Neural progenitor cell (in vitro differentiated cells): ENCODE measurements at places on chromosomes 16 and 17. TPM values are rescaled to one million over a fixed set of nuclear protein-coding genes. Genes with fewer than 3 reads are reported as not detected.

DNA sequence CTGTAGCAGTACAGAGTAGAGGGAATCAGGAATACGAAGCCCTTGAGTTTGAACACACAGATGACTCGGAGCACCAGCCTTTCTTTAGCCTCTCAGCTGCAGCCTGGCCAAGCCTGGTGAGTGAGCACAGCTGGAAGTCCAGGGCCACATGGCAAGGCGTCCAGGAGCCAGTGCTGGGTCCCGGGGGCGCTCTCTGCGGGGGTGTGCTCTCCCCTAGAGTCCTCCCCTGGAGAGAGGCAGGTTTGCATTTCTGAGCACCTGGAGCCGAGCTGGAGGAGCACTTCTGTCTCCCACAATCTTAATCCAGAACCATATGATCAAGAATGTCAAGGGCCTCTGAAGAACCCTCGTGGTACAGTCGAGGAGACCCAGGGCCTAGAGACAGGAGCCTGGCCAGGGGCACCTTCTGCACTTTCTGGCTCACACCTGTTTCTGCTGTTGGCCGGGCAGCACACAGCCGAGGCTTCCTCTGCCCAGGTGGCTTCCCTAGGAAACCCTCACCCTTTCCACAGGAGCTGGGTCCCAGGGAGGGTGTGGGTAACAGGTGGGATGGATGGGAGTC, 78.3 kb downstream of the PLD6 start:
- DNase-seq, result no peak

- DNase-seq, result peak; percentile 45
These were observed 340.3 kb upstream of the CDH5 start for GRCh38 chr16:66026211-66026610.

GRCh38 chr17:77356690-77357201, 216.0 kb downstream of the SEC14L1 start:
- no peak for DNase-seq

The SALL1 gene
- 50.3 and 70.7 TPM in 2 replicates for total RNA-seq

DNA sequence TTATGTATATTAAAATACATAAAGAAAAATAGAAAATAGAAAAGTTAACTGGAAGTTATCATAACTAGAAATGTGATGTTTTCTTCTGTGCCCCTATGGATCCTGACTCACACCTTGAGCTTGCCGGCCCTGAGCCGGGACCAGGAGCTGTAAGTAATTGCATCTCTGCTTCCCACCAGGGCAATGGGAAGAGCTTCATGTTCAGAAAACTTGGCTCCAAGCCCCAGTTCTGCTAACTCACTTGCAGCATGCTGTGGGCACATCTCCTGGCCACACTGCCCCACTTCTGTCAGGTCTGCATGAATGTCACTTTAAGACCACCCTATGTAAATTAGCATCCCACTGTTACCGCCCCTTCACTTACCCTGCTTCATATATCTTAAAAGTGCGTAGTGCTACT, 37.2 kb downstream of the GNAO1 start:
- no peak for DNase-seq

The NPIPB6 gene
- 1.3 and 6.2 TPM in 2 replicates for total RNA-seq

The TNFSF13 gene
- 0.37 TPM in 1 of 2 replicates, not detected in the other for total RNA-seq

DNA sequence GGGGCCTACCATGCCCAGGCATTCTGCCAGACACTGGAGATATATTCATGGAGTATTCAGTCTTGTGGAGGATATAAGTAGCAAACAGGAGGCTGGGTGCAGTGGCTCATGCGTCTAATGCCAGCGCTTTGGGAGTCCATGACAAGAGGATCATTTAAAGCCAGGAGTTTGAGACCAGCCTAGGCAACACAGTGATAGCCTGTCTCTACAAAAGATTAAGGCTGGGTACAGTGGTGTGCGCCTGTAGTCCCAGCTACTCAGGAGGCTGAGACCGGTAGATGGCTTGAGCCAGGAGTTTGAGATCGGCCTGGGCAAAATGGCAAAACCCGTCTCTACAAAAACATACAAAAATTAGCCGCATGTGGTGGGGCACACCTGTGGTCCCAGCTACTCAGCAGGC, 37.7 kb upstream of the CDH3 start:
- no peak for DNase-seq

- no peak for DNase-seq
These were observed 460.4 kb upstream of the ASIC2 start for GRCh38 chr17:33753452-33753851.
